ENCODE measurements at places on chromosomes 4 and X.
A peak's percentile ranks its signal among the peaks of the same experiment; 100 is the strongest.

DNA sequence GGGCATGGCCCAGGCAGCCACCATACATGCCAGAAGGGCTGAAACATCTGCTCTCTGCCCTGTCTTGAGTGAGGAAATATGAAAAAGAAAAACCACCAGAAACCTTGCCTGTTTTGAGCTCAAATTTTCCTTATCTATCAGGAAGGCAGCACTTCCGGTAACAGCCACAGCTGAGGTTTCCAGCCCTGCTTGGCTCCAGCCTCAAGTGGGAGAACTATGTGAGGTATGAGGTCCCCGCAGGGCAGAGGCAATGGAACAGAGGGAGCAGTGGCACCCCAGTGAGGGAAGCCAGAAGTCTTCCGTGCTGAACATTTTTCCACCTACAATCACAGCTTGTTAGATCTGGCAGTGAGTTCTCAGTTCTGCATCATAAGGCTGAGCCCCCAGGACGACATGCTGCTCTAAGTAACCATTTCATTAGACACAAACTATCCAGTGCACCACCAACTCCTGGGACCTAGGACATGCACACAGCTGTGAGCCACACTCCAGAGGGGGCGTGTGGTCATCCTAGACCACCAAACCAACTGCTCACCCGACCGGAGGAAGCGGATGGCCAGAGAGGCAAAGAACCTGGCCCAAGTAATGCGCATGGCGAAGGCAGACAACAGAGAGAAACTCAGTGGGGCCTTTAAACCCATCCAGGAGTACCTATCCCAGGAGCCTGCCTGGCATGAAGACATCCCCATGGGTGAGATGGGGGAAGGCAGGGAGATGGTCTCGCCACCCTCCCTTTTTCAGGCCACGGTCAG is 22.6 kb downstream of the WDR1 start:
- DNase-seq: no peak

DNA sequence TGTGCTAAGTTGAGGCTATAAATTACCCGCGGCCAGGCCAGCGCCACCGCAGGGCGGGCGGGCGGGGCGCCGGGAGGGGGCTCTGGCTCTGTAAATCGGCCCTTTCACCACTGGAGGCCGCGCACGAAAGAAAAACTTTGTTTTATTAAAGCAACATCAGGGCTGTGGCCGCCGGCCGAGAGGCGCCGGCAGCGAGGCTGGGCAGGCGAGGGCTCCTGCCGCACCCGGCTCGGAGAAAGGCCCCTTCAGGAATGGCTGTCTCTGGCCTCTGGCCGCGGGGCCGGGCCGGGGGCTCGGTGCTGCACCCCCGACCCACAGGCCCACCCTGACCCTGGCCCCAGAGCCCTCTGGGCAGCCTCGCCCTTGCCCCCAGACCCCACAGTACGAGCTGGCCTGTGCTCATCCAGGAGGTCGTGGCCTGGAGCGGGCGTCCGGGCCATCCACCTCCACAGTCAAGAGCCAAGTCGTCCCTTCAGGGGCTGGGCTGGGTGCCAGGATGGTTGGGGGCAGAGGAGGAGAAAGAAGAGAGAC is 29.5 kb upstream of the FGFR3 start:
- DNase-seq: no peak

GRCh38 chr4:185708348-185708747 is 103.6 kb downstream of the SORBS2 start:
- no peak for DNase-seq

- DNase-seq: no peak
Measured at GRCh38 chr4:53349091-53349491, 16.8 kb downstream of the SCFD2 start.

DNA sequence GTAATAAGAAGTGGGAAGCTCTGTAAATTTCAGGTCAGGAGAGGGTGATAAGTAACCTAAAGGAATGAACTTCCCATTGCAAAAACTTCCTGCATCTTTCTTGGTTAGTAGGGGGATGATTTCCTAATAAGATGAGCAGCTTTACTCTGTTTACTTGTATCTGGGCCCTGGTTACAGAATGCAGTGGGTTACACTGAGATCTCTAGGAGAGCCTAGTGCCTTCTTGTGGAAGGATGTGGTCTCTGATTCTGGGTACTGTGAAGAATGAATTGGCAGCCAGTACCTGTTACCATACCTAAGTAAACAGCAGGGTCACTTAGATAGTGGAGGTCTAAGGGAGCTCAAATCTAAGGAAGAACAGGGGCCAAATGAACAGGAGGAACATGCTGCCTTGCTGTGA is 320.6 kb downstream of the ARHGAP10 start:
- no peak for DNase-seq

DNA sequence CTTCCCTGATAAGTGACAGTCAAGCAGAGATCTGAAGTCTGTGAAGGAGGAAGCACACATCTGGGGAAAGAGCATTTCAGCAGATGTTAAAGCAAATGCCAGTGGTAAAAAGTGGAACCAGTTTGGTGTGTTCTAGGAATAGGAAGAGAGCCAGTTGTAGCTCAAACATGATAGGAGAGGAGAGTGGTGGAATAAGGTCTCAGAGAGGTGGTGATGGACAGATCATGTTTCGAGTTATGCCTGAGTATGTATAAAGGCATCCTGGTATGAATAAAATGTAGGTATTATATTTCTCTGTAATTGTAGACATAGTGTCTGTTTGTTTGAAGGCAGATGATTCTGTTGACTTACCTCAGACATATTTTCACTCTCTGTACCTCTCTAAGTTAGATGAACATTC is 89.1 kb downstream of the LARP7 start:
- DNase-seq: no peak

GRCh38 chr4:156654410-156654809 is 317.2 kb downstream of the PDGFC start:
- peak; percentile 35 for DNase-seq

- DNase-seq: no peak
Measured at GRCh38 chr4:51963841-51964517, 56.2 kb downstream of the LRRC66 start.

GRCh38 chrX:22959204-22959920 is 40.4 kb upstream of the DDX53 start:
- DNase-seq: no peak

GRCh38 chrX:30010471-30010870 is 204.9 kb upstream of the MAGEB2 start:
- DNase-seq: no peak

DNA sequence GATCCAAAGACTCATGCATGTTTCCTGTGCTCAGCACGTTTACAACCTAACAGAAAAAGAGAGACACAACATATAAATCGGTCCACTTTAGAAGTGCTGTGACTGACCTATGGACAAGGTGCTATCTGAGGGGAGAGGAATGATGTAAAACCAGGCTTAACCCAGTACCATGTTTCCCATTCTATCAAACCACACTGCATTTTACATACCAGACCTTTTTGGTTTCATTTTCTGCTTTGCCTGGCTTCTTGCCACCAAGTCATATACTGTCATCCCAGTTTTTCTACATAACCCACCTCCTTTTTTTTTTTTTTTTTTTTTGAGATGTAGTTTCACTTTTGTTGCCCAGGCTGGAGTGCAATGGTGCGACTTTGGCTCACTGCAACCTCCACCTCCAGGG is 82.2 kb downstream of the KLF8 start:
- DNase-seq: no peak

GRCh38 chr4:94621491-94622080 is 136.2 kb upstream of the BMPR1B start:
- DNase-seq: no peak

- DNase-seq: no peak
Measured at GRCh38 chr4:38765382-38765781, 17.4 kb downstream of the TLR10 start.

GRCh38 chr4:43332052-43332425 is 439.5 kb downstream of the GRXCR1 start:
- DNase-seq: no peak

GRCh38 chr4:6420036-6420435 is 52.4 kb downstream of the PPP2R2C start:
- DNase-seq: no peak

- DNase-seq: no peak
Measured at GRCh38 chrX:53357799-53358530, 64.5 kb downstream of the SMC1A start.

- no peak for DNase-seq
Measured at GRCh38 chrX:97763391-97763790, 879.7 kb downstream of the RPA4 start.

- no peak for DNase-seq
Measured at GRCh38 chr4:165167650-165168049, 39.7 kb upstream of the KLHL2 start.

DNA sequence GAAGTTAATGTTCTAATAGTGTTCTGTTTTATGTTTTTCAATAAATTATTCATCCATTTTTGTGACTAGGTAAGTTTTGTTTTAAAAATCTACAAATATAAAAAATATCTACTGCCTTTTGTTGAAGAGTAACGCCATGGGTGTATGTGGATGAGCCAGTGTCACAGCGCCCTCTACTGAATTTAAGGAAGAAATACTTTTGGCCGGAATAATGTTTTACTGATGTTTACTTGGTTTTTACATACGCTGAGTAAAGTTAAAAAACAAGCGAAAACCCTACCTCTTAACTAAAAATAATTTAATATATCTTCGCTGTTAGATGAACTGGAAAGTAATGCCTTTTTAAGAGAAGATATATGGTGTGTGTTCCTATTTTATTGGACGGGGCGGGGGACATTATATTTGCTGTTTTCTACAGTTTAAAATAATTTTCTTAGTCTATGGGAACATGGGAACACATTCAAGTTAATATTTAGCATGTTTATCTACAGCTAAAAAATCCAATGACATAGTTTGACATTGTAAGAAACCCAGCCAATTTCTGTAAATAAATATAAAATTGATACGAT is 86.1 kb downstream of the CPE start:
- DNase-seq: peak; percentile 9

- DNase-seq: no peak
Measured at GRCh38 chrX:23790155-23790497, 7.2 kb downstream of the SAT1 start.

DNA sequence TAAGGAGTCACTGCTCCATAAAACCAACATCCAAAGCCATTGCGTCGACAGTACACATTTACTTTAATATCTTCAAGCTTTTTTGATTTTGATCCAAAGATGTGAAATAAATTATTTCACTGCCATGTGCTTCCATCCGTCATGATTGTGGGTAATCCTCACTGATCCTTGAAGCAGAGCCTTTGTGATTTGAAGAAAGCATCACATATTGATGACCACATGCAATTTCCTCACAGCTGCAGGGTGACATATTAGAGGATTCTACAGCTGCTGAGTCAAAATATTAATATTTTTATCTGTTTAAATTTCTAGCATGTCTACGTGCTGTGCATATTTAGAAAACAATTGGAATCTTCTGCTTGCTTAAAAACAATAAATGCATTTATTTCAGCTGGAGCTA is 196.8 kb upstream of the ANXA3 start:
- DNase-seq: no peak

DNA sequence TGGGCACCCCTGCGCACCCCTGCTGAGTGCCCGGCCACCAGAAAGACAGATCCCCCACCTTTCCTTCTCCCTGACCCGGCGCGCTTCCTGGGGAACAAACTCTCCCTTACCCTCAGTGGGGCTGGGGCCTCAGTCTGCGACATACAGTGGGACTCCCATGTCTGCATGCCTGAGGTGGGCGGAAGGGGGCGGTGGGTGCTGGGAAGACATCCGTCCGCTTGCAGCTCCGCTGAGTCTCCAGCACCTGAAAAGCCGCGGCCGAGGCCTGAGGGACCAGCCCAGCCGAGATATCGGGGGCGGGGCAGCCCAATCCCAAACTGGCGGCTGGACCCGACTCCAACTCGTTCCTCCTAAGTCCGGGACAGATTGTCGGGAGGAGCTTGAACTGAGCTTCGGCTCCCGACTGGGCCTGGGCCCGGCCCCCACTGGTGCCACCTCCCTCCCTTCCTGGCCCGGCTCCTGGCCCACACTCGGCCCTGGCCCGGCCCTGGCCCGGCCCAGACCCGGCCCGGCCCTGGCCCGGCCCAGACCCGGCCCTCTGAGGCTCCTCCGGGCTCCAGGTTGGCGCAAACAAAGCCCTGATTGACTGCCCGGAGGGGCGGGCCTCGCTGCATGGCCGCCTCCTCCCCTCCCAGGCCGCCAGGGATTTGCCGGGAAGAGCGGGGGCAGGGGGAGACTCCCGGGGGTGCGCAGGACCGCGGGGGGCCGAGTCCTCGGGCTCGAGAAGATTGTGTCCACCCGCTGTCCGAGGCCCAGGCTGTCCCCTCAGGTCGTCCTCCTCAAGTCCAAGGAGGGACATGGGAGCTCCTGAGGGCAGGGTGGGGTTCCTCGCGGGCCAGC is 877 bp upstream of the SLC16A2 start:
- no peak for DNase-seq

- no peak for DNase-seq
Measured at GRCh38 chrX:47927212-47927611, 76.6 kb downstream of the ZNF182 start.

DNA sequence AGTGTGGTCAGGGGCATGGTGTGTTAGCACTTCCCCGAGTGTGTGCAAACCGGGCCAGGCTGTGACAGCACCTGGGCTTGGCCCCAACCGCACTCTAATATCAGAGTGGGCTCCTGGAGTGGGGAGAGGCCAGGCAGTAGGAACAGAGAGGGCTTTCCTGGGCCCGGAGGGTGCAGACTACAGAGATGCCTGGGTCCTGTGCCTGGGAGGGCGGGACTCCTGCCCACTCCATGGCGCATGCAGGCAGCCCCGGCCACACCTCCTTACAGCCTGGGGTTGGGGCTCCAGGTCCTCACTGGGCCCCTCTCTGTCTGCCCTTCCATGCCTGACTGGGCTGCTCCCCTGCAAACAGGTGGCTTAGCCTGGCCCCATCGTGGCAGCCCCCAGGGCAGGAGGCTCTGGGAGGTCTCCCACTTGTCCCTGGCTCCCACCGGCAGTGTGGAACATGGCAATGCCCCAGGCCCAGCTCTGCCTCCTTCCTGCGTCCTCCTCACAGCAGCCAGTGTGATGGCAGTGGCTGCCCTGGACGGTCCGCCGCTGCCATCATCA is 60.4 kb downstream of the AGA start:
- no peak for DNase-seq

DNA sequence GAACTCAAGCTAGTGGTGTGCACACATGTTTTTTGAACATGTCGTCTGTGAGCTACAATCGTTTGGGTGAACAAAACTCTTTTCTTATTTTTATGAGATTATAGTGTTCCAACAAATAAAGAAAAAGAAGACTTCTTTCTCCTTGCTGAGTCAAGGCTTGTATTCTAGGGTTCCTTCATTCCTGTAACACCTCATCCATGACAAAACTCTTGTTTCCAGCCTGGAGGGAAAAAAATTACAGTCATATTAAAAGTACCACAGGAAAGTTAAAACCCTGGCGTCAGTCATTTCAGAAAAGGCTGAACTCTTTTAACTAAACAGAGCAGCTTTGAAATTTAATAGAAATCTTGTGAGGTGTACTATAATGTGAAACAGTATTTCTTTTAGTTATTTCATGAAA is 79.2 kb upstream of the BOD1L1 start:
- no peak for DNase-seq

DNA sequence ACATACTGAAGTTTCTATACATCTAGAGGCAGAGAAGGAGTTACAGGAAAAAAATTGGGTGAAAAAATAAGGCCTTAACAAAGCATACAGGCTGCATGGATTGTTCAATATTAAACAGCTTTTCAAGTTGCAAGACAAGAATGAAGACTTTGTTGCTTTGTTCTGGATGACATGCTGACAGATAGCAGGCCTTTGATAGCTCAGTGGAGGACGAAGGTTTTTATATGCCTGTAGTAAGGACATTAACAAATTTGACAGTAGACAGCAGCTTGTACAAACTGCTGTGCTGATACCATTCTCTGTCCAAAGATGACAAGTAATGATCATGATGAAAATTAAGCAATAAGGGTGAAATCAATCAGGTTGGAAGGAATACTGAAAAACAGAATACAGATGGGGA is 309.9 kb downstream of the NKX6-1 start:
- no peak for DNase-seq
